ENCODE measurements at places on chromosomes 13 and 19.

- no peak for DNase-seq
Observed at GRCh38 chr13:77637588-77637987, 59.9 kb upstream of the SLAIN1 start.

GRCh38 chr19:39110263-39110967, 15.2 kb upstream of the PAK4 start:
- DNase-seq: peak; percentile 35

- no peak for DNase-seq
Observed at GRCh38 chr19:4081441-4082129, 14.9 kb upstream of the ZBTB7A start.

DNA sequence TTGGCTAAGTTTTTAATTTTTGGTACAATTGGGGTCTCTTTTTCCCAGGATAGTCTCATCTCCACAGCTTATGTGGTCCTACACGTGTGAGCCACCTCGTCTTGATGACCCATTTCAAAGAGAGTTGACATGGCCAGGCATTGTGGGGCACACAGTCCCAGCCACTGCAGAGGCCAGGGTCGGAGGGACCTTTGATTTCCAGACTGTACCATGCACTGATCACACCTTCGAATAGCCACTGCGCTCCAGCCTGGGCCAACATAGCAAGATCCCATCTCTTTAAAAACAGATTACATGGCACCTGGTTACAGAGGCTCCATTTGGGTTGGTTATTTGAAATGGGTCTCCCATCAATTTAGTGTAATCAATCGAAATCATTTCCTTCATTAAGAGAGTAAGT, 71.6 kb downstream of the DPRX start:
- DNase-seq: no peak

DNA sequence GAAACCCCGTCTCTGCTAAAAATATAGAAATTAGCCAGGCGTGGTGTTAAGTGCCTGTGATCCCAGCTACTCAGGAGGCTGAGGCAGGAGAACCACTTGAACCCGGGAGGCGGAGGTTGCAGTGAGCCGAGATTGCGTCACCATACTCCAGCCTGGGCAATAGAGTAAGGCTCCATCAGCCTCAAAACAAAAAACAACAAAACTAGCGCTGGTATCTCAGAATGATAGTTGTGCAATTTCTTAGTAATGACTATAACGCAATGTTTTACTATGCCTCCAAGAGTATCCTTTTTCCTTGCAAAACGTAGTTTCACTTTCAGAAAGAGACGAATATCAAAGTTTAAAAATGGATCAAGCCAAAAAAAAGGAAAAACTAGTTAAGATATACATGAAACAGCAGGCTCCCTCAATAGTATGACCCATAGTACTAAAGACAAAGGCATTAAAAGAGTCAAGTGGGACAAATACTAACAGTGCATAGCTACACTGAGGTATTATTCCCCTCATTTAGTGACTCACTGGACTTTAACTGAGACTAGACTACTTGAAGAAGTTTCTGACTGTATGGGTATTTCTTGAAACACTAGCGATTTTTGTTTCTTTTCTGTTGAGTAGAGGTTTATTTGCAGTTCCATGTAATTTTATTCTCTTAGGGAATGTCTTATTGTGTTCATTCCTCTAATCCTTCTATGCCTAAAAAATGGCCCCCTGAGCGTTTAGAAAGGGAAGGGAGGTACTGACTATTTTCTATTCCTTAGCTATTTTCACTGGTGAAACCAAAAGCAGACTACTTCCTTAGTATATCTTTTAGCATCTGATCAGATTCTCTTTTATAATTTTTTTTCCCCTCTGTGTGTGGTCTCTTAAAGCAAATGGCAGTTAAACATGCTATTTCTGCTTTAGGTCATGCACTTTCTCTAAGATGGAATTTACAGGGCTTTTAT, 10.4 kb upstream of the ITM2B start:
- no peak for DNase-seq

All from amniotic stem cell (primary cell).